ENCODE measurements at places on chromosomes 4 and X. TPM values are rescaled to one million over a fixed set of nuclear protein-coding genes. Genes with fewer than 3 reads are reported as not detected.

CCDC110 gene
- total RNA-seq = 1.4 TPM

FREM3 gene
- not detected for total RNA-seq

GRIA3 gene
- total RNA-seq = 5.2 TPM

CSTF2 gene
- 6.5 TPM for total RNA-seq

- no peak for DNase-seq
Measured at GRCh38 chr4:113007151-113007550, 42.3 kb upstream of the ANK2 start.

GRCh38 chrX:49153467-49153866, 9.1 kb upstream of the MAGIX start:
- DNase-seq = no peak

- DNase-seq = peak; percentile 54
Measured at GRCh38 chrX:100449696-100450608, 39.9 kb upstream of the PCDH19 start.

- DNase-seq = no peak
Measured at GRCh38 chr4:173488074-173488473, 42.0 kb downstream of the HAND2 start.

DNA sequence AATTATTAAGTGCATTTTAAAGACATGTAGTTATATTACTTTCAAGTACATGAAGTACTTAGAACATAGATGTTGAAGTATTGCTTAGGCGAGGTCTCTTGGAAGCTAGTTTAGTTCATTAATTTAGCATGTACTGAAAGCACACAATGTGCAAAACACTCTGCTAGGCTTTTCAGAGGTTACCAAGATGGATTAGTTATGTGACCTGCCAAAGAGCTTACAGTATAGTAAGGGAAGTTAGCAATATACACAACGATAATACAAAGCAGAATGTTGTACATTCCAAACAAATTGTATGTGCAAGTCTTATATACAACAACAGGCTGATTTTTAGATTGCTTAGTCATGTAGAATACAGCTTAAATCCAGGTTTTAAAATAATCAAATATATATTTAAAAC, 118.5 kb upstream of the NRK start:
- no peak for DNase-seq
